ENCODE measurements at places on chromosomes 11 and 22. TPM values are rescaled to one million over a fixed set of nuclear protein-coding genes. Genes with fewer than 3 reads are reported as not detected.

DNA sequence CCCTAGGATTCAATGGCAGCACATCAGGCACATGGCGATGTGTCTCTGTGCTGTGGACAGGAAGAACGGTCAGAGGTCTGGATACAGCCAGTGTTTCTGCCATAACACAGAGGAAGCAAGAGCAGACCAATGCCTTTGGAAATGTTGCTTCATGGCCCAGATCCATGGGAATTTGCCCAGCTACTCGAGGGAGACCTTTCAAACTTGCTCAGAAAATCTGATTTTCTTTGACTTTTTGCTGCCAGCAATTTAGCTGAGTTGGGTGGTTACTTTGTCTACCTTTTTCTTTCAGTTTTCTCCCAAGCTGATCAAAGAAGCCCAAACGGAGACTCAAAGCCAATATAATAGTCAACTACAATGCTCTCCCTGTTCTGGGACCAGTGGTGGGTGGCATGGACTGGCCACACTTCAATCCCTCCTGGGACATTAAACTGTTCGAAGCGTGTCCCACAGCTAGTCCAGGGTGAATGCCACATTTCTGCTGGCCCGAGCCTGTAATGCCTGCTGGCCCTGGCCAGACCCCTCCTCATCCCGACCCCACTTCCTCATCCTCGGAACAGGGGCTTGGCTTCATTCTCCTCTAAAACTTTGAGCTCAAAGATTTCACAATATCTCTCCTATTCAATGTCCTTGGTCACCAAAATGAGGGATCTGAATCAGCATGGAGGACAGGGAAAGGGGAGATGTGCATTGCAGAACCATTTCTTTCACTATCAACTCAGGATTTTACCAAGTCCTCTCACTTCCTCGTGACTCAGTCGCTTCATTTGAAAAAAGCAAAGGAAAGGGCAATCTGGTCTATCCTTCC lies 93.3 kb downstream of the ABTB2 start:
- DNase-seq, result no peak

- DNase-seq, result no peak
Observed at GRCh38 chr22:22450343-22450839, 58.2 kb downstream of the ZNF280B start.

DNA sequence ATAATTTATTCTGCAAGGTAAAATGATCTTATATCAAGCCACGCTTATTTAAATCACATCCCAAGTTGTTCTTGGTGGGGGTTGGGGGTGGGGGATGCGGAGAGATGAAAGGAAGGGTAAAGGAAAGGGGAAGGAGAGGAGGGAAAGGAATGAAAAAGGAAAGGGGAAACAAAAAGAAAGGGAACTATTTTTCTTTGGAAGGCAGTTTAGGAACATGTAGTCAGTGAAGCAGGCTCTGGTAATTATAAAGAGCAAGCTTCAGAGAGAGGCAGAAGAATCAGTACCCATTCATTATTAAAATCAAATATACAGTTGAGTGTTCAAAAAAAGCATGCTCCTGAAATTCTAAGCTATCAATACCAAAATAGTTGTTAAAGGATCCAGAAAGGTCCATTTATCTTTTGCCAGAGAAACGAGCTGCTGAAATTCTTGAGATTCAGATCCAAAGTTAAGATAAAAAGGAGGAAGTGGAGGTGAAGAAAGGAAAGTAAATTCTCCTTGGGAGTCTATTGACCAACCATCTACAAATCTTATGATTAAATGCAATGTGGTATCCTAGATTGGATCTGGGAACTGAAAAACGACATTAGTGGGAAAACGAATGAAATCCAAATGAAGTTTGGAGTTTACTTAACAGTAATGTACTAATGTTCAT lies 107.4 kb downstream of the SGSM3 start:
- no peak for DNase-seq

DNA sequence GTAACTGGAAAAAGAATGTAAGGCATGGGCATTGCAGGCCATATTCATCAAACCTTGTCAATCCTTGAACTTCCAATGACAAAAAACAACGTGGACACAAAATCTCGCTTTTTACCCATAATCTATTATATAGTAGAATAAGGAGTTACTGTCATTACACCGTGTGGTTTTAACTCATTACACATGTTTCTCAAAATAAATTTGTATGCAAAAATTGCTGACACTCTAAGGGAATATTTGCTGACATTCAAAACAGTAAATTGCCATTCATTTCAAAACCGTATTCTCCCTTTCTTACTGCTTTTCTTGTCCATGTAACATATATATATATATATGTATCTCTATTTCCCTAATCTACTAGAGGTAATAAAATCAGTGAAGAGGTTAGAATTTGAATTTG lies 33.4 kb downstream of the CDON start:
- no peak for DNase-seq

- no peak for DNase-seq
Observed at GRCh38 chr22:49087198-49087597, 740.5 kb downstream of the BRD1 start.

DNA sequence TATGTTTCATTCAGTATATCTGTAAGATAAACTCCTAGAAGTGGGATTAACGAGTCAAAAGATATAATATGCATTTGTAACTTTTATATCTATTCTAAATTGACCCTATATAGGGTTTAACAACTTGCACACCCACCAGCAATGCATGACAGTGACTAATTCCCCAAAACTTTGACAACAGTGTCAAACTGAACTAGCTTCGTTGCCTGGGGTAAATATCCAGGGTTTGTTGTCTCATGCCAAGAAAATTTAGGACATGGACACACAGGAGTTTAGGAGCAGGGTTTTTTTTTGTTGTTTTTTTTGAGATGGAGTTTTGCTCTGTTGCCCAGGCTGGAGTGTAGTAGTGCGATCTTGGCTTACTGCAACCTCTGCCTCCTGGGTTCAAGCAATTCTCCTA lies 5.1 kb downstream of the SNU13 start:
- DNase-seq, result no peak

DNA sequence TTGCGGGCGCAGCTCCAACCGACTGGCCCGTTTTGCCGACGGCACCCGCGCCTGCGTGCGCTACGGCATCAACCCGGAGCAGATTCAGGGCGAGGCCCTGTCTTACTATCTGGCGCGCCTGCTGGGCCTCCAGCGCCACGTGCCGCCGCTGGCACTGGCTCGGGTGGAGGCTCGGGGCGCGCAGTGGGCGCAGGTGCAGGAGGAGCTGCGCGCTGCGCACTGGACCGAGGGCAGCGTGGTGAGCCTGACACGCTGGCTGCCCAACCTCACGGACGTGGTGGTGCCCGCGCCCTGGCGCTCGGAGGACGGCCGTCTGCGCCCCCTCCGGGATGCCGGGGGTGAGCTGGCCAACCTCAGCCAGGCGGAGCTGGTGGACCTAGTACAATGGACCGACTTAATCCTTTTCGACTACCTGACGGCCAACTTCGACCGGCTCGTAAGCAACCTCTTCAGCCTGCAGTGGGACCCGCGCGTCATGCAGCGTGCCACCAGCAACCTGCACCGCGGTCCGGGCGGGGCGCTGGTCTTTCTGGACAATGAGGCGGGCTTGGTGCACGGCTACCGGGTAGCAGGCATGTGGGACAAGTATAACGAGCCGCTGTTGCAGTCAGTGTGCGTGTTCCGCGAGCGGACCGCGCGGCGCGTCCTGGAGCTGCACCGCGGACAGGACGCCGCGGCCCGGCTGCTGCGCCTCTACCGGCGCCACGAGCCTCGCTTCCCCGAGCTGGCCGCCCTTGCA lies 1.0 kb downstream of the FJX1 start:
- peak; percentile 71 for DNase-seq

DNA sequence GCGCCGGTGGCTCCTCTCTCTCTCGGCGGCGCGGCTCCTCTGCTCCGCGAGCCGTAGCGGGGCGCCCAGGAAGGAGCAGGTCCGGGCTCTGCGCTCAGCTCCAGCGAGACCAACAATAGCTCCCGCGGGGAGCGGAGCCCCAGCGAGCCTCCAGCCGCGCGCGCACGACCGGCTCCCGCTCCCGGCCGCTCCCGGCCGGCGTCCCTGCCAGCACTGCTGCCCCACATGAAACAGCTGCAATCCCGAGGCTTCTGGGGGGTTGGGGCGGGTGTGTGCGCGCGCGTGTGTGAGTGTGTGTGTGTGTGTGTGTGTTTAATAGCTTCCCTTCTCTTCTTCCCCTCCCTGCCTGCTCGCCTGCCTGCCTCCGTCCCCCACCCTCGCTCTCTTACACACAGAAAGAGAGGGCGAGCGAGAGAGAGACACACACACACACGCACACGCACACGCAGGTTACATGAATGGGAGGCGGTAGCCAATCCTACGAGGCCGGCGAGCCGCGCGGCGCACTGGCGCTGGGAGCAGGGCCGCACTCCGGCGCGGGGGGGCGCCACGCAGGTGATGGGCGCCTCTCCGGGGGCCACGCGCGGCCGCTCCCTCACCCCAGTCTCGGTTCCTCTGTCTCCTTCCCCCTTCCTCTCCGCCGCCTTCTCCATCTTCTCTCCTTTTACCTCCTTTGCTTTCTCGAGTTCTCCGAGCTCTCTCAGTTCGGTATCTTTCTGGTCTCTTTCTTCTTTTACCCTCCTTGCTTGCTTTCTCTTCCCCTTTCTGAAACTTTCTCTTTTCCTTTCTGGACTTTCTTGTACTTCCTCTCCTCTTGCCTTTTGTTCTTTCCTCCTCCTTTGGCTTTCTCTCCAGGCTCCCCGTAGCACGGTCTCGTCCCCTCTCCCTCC lies at the start of gene TENM4:
TENM4 (minus strand) TSS at position 460 of the 890 bp plus-strand sequence. CDS start 371,086 bp downstream, outside the sequence.
- peak; percentile 86 for DNase-seq

GRCh38 chr11:68446046-68446725 lies 14.4 kb upstream of the PPP6R3 start:
- DNase-seq, result peak; percentile 21

DNA sequence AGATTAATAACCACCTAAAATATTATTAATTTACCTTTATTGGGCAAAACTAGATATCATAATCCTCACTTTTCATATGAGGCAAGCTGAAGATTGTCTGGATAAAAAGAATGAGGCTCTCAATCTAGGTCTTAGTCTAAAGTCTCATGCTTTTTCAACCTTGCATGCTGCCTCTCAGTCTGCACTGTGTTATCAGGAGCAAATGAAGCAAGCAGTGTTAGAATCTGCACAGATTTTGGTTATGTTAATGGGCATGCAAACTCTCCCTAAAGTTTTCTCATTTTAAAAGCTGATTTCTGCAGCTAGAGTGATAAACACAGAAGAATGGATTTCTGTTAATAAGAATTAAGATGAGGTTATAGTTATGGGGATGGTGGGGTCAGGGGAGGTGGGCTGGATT lies 350.7 kb upstream of the C11orf87 start:
- no peak for DNase-seq

- DNase-seq, result peak; percentile 90
Observed at GRCh38 chr11:2675540-2675939, 24.3 kb downstream of the KCNQ1OT1 start.

- DNase-seq, result no peak
Observed at GRCh38 chr11:114466742-114467141, 27.5 kb downstream of the REXO2 start.

GRCh38 chr11:132008872-132009271 lies 638.5 kb downstream of the NTM start:
- DNase-seq, result no peak

- no peak for DNase-seq
Observed at GRCh38 chr11:72615329-72615728, 58.9 kb downstream of the PDE2A start.

- DNase-seq, result no peak
Observed at GRCh38 chr11:6988506-6988905, 31.6 kb downstream of the ZNF214 start.

GRCh38 chr11:125967515-125967914 lies 21.7 kb downstream of the VSIG10L2 start:
- DNase-seq, result no peak

DNA sequence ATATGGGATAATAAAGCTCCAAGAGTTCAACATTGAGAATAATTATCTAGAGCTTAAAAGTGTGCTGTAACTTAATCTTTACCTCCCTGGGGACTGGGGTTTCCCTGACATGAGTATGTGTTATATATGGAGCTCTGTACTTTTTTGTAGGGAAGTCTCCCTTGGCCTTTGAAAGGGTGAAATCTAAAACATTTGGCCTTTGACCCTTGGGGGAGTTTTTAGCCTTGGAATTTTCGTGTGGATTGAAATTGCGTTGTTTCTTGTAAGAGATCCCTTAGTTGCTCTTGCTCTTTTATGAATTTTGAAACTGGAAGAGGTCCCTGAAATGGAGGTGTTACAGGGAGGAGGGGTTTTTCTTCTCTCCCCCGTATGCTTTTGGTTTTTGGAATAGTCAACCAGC lies 450.0 kb downstream of the NELL1 start:
- no peak for DNase-seq

GRCh38 chr22:48920776-48921241 lies 906.9 kb downstream of the BRD1 start:
- DNase-seq, result no peak

GRCh38 chr22:29871684-29872083 lies 11.3 kb upstream of the MTMR3 start:
- no peak for DNase-seq

DNA sequence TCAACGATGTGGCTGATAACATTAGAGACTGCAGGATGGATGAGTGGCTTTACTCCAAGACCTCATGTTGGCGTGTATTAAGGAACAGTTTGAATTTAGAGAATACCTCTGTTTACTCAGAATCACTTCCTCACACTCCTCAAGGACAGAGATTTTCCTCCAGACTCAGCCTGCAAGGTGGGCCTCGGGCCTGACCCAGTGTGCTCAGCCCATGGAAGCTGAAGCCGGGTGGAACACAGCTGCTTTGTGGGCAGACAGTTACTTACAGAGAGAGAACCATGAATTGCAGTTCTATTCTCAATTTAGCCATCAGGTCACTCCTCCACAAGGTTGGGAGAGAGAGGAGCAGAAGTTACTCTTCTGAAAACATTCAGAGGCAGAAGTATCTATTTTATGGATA lies 135.8 kb downstream of the SNX19 start:
- DNase-seq, result no peak

GRCh38 chr11:12066056-12066798 lies 44.2 kb upstream of the MICAL2 start:
- no peak for DNase-seq

Gene APOC3
- polyA plus RNA-seq, result not detected

Gene KCNA4
- polyA plus RNA-seq, result not detected

Gene SHANK3
- 0.88 TPM for polyA plus RNA-seq

Gene LINC01488
- polyA plus RNA-seq, result not detected

Gene OR51F2
- not detected for polyA plus RNA-seq

Gene LRP5
- polyA plus RNA-seq, result 10.2 TPM

Gene XKR3
- not detected for polyA plus RNA-seq

Gene PVALB
- polyA plus RNA-seq, result not detected

Gene OR52W1
- polyA plus RNA-seq, result not detected

Gene MS4A6A
- polyA plus RNA-seq, result not detected

Gene EIF3D
- polyA plus RNA-seq, result 423 TPM

Gene ALX4
- under 0.01 TPM for polyA plus RNA-seq

Measured in SK-N-SH (cell line).